ENCODE measurements at places on chromosomes 4 and X.
A peak's percentile ranks its signal among the peaks of the same experiment; 100 is the strongest.

- no peak for DNase-seq
These were observed 730.3 kb downstream of the TRIML1 start for GRCh38 chr4:188869581-188869980.

DNA sequence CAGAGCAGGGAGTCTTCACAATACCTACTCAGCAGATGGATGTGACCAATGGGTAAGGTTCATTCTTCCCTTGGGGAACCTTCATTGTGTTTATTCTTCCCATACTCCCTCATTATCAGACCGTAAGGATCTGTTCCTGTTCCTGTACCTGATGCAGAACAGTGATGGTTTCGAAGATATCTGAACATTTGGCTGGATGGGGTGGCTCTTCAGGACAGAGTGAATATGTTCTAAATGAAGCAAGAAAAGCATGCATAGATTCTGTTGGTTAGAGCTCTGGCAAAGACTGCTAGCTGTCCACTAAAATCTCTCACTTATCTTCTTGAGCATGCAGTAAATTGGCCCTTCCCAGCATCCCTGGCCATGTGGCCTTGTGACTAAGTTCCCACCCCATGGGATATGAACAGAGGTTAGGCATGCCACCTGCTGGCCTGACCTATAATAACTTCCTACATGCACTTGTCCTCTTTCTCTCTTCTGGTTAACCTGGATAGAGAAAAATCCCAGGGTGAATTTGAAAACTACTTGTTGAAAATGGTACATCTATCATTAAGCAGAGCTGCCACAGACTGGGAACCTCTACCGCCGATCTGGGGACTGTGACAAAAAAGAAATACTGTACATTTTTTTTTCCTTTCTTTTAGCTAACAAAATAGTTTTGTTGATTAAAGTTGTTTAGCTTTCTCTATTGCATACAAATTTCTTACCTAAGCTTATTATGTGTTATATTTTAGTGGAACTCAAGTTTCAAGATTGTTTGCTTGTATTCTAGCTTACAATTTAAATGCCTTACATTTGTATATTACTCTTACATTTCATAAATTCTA, 60.0 kb upstream of the BANK1 start:
- DNase-seq = peak; percentile 18

GRCh38 chr4:77818602-77819403, at the start of gene CNOT6L:
CNOT6L (minus strand) TSS chr4:77819368; CDS start chr4:77819308, 60 bp downstream.
- DNase-seq = peak; percentile 26

DNA sequence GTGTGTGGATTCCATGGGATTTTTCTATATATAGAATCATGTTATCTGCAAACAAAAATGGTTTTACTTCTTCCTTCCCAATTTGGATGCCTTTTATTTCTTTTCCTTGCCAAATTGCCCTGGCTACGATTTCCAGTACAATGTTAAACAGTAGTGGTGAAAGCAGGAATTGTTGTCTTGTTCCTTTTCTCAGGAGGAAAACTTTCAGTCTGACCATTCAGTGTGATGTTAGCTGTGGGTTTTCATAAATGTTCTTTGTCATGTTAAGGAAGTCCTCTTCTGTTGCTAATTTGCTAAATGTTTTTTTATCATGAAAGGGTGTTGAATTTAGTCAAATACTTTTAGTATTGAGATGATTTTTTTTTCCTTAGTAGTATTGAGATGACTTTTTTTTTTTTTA, 10.9 kb downstream of the SAP30 start:
- no peak for DNase-seq

DNA sequence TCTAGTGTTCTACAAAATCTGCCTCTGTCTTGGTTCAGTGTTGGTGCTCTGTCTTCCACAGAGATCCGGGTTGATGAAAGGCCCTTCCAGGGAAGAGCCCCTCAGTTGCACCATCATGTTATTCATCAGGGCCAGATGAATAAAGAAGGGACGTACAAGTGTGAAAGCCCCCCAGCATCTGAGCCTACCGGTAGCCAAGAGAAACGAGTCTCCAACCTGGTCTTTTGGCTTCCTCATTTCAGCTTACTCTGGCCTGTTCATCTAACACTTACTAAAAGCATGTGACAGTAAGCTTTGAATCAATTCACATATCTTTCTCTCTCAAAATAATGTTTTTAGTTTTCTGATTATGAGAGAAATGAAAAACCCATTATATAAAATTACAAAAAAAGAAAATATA, 19.2 kb downstream of the MEPE start:
- DNase-seq = no peak

DNA sequence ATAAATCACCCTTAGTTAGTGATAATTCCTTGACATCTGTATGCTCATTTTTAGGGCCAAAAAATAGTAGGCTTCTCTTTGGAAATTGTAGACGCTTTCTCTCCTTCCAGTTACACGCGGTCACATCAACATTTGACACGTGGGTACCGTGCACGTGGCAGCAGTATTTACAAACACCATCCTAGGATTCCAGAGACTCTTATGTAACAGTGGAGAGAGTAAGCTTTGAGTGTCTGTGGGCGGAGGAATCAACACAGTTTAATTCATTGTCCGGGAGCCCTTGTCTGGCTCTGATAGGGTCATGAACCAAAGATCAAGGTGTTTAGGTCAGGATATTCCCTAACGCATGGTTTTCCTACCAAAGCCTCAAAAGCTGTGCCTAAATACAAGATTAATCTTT, 12.2 kb downstream of the TET2 start:
- DNase-seq = no peak

DNA sequence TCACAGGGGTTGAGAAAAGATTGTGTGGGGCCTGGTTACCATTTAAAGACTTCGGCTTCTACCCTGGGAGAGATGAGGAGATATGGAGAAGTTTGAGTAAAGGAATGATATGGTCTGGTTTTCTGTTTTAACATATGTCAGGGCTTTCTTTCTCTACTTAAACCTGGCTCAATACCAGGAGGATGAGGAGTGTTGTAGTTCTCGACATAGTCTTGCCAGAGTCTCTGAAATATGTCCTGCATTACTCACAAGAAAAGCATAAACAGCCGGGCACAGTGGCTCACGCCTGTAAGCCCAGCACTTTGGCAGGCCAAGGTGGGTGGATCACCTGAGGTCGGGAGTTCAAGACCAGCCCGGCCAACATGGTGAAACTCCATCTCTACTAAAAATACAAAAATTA, 16.4 kb upstream of the ACE2 start:
- DNase-seq = no peak

- no peak for DNase-seq
These were observed 115.1 kb upstream of the PNPLA4 start for GRCh38 chrX:8042304-8042703.

DNA sequence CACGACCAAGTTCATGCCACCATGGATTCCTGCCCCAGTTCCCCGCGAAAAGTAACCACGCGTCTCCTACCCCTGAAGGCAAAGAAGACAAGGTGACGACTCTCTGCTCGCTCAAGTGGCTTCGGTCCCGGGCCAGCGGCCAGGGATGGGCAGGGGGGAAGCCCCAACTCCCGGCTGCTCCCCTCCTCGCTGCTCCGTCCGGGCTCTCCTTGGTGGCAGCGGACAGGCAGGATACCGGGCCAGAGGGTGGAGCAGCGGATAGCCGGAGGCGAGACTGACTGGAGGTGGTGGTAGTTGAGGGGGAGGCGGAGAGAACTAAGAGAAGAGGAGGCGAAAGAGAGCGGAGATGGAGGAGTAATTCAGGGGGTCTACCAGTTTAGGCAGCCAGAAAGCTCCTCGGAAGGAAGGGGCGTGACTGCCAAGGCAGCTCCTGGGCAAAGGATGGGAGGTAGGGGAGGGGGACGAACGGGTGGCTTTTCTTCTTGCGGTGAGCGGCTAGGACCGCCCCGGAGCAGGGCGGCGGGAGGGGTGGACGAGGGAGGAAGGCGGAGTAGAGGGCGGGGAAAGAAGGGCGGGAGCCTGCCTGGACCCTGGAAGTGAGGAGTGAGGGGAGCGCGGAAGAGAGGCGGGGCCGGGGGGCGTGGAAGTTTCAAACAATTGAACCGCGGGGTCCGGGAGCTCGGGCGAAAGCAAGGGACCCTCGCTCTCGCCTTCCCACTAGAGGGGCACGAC, at the start of gene AMOT:
Gene AMOT, minus strand, starts transcription at position 450 of the 732 bp plus-strand sequence. CDS start 17,705 bp downstream, outside the sequence.
- DNase-seq = peak; percentile 24

- DNase-seq = no peak
These were observed 13.4 kb downstream of the PDE5A start for GRCh38 chr4:119615068-119615719.

DNA sequence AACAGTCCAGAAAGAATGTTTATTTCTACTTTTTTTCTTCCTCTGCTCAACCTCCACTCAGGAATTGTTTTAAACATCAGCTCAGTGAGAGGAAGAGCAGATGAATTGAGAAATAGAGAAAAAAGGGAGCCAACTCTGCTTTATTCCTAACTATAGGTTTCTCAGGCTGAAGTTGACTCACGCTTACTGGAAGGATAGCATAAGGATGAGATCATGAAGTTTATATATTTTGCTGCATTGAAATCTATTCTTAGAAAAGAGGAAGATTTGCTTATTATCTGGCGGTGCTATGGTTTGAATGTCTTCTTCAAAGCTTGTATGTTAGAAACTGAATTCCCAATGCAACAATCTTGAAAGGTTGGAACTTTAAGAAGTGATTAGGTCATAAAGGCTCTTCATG, 1673.4 kb upstream of the PCDH7 start:
- no peak for DNase-seq

- DNase-seq = no peak
These were observed 1086.0 kb downstream of the NLGN4X start for GRCh38 chrX:5142644-5143043.

GRCh38 chrX:74346088-74346487, 42.1 kb downstream of the ZCCHC13 start:
- DNase-seq = no peak

DNA sequence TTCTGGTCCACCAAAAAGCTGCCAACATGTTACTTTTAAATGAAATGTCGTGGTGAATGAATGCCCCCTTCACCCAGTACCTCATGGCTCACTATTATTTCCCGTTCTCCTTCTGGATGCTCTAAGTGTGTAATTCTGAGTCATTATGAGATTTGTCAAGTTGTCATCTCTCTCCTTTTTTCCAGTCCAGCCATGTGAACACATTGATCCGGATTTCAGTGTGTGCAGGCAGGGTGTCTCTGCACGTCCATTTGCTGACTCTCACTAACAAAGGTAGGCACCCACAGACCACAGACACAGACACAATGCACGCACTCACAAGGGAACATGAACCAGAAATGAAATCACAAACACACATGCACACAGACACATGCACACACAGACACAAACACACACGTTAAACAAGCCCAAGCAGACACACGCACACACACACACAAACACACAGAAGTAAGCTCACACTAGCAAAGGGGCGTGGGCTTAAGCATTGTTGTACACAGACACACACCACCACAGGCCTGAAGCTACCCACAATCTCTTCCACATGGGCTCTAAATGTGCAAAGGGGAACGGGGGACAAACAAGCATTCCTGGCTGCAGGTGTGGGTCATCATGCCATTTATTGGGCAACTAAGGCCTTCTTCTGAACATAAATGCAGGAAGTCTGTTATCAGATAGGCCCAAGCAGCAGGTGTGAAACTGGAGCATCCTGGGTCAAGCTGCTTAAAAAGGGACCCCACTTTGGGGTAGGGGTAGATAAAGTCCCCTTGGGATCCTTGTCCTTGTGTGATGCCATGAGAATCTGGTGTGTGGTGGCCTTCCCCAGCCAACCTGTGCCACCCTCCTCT, 58.1 kb downstream of the NBDY start:
- DNase-seq = no peak

GRCh38 chr4:127335073-127335620, 297.6 kb upstream of the INTU start:
- DNase-seq = no peak

DNA sequence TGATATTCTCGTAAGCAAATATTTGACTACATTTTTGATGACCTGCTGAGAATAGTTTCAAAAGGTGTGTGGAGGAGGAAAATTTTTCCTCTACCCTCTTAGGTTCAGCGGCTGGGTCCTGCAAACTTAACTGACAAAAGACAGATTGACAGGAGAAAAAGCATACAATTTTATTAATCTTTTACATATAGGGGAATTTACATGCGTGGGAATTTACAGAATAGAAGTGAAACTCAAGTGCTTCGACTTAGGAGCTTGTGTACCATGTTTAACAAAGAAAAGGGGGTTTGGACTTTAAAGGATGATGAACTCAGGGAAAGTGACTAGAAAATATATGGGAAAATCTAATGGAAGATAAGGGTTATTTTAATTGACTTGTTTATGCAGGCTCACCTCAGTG, 2.5 kb downstream of the HERC6 start:
- DNase-seq = no peak

DNA sequence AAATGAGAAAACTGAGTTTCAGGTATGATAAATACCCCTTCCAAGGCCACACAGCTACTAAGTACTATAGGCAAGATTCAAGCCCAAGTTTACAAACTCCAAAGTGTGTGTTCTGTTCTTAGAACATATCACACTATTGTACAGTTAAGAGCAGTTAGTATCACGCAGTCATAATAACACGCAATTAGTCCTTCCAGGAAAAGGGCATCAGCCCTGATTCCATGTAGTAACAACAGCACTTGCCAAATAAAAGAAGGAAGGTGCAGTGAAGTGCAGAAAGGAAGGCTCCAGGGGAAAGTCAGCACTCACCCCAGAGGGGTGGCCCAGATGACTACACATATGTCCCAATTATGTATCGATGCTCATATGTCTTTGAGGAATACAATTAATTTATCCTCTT, 4.4 kb downstream of the TASL start:
- DNase-seq = no peak

- DNase-seq = no peak
These were observed 61.9 kb upstream of the CLDN34 start for GRCh38 chrX:9905288-9905687.

DNA sequence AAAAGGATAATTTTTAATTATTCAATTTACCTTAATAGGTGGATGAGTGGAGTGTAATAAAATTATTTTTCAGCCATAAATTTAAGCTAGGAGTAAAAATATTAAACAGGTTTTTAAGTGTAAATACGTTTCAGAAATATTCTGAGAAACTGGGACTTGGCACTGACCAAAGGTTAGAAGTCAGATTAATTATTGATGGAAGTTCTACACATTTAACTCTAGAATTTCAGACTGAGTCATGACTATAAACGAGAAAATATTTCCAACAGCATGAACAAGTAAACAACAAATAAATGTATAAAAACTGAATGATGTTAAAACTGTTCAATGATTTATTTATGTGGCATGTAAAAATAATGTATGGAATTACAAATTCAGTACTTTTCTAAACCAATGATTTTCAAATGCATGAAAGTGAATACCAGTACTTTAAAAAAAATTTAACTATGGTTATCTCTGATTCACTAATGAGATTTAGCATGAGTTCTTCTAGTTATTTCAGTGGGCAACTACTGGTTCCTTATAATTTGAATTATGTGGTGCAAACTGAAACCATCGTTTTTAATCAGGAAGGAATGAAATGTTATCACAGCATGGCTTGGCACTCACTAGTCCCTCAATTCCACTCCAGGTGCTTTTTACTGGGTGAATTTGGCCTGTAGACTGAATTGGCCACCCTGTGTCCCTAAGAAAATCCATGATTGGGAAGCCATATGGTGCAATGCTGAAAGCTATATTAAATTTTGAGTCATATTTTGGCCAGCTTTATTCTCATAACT, 244.2 kb downstream of the FSTL5 start:
- no peak for DNase-seq

DNA sequence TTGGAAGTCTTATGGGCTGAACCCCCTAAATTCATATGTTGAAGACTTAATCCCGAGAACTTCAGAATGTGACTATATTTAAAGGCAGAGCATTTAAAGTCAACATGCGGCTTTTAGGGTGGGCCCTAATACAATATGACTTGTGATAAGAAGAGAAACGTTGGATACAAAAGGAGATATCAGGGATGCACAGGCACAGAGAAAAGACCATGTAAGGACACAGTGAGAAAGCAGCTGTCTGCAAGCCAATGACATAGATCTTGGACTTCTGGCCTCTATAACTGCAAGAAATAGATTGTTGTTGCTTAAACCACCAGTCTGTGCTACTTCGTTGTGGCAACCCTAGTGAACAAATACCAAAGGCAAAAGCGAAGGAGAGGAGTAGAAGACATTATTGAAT, 42.2 kb downstream of the GABRG1 start:
- DNase-seq = no peak

All from stimulated activated CD8-positive, alpha-beta memory T cell treated with anti-CD3 and anti-CD28 coated beads, Interleukin-15, amount 100 ng/mL, for 4 hours (primary cell).